RPMI7951 (cell line): ENCODE measurements at places on chromosomes 5 and 9. TPM values are rescaled to one million over a fixed set of nuclear protein-coding genes. Genes with fewer than 3 reads are reported as not detected.

The ENHO gene
- total RNA-seq = 0.29 and 0.48 TPM in 2 replicates

DNA sequence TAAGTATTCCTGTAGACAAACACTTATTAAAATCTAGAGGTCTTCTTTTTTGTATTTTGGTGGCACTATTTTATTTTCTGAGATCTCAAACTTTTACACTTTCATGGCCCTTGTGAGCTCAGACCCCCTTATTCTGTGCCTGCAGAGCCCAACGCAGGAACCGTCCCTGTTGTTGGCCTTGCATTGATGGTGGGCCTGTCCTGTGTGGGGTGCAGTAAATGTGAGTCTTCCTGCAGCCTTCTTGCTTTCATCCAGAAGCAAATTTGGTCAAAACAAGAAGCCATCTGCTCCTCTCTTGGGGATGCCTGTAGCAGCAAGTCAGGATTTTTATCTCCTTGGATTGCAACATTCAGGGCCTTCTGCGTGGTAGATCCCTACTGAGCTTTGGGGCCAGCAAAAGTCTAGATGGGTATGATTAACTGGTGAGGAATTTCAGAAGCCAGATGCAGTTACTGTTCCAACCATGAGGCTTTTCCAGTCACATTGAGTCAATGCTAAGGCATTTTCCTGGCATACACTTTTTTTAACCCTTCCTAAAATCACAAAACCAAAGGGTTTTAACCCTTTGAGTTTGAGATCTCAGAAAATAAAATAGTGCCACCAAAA lies 31.7 kb downstream of the BASP1 start:
- DNase-seq = peak; percentile 96

DNA sequence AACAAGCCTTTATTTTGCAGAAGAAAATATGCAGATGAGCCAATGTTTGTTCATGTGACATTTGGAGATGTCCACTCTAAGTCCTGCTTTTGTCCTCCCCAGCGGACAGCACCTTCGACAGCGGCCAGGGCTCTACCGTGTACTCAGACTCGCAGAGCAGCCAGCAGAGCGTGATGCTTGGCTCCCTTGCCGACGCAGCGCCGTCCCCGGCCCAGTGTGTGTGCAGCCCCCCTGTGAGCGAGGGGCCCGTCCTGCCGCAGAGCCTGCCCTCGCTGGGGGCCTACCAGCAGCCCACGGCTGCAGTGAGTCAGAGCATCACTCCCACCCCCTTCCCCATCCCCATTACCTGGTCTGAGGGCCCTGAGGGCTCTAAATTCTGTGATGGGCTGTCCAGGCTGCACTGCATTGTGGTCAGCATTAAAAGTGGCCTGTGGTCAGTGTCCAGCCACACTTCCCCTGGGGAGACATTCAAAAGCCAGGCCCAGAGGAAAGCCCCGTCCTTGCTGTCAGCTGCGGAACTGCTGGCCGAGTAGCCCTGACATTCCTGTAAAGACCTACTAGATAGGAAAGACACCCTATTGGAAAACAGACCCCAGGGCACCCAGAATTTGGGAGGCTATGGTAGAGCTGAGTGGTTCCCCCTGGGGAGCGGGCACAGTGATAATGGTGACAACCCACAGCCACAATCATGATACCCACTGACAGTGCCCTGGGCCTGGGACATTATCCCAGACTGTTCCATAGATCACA lies 69.0 kb downstream of the WNK2 start:
- DNase-seq = no peak

The SUSD3 gene
- 0.72 TPM in 1 of 2 replicates, not detected in the other for total RNA-seq

DNA sequence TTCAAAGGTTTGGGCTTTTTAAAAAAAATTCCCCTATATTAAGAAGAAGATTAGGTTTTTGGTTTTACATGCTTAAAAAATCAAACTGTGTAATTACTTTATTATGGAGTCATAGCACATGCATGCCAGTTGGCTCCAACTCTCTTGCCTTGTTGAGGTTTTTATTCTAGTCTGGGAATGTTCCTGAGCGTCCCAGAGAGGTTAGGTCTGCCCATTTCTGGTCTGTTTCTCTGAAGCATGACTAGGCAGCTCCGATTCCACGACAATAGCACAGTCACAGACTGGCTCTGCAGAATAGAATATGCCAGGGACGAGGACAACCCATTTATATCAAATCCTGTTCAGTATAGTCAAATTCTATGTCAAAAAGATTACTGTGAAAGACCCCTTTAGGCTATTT lies 217.0 kb downstream of the PCSK5 start:
- no peak for DNase-seq

GRCh38 chr9:34386656-34387055 lies 10.0 kb upstream of the MYORG start:
- no peak for DNase-seq

- DNase-seq = no peak
Observed at GRCh38 chr5:19169426-19169825, 818.6 kb downstream of the CDH18 start.

DNA sequence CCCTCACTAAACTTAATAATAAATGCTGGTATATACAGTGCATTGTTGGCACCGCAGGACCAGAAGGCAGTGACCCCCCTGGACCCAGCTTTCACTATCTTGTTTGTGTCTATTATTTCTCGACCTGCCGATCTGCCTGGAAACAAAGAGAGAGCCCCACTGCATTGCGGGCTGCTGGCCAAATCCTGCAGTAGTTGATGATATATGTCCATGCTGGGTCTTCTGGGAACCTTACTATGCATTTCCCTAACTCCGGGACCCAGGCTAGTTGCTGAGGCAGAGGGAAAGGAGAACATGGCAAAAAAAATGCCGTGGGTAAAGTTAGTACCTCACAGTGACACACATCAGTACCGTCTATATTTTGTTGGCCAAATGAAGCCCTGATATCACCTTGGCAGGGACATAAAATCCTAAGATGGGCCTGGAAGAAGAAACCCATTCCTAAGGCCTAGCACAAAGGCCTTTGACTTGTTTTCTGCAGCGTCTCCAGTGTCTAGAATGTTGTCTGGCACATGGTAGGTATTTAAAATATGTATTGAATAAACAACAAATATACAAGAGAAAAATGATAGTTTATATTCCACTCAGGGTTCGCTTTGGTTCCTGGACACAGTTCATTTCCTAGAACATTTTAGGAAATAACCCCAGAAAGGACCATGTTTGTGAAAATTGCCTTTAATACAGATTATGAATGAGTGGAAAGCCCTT lies 46.1 kb downstream of the NMUR2 start:
- DNase-seq = no peak

The F12 gene
- 0.12 and 0.59 TPM in 2 replicates for total RNA-seq

- DNase-seq = no peak
Observed at GRCh38 chr9:25702536-25702935, 24.3 kb upstream of the TUSC1 start.

GRCh38 chr5:132915681-132916080 lies 42.2 kb downstream of the LEAP2 start:
- peak; percentile 9 for DNase-seq

DNA sequence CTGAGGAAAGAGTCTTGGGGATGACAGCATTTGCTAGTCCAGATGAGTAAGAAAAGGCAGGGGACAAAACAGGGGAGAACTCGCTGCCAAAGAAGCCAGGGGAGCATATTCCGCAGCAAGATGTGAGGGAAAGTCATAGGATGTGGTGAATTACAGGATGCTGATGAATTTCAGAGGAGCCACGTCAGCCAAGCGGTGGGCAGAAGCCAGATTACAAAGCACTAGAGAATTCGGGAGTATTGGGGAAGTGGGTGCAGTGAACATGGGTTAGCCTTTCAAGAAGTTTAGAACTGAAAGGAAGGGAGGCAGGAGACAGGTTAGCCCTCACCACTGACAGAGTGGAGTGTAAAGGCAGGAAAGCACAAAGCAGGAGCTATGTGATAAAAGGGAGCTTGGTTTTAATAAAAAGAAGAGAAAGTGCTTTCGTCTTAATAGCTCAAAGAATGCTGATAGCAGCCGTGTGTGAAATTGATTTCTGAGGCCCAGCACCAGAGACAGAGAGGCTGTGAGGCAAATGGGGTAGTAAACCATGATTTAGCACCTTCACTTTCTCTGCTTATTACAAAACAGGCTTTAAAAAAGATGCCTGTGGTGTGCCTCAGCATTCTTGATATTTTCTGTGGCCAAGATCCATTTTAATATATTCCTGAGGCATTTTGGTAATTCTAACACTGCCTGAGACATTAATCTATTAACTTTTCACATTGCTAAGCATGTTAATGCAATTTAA lies 16.9 kb downstream of the ADAMTSL1 start:
- peak; percentile 99 for DNase-seq

DNA sequence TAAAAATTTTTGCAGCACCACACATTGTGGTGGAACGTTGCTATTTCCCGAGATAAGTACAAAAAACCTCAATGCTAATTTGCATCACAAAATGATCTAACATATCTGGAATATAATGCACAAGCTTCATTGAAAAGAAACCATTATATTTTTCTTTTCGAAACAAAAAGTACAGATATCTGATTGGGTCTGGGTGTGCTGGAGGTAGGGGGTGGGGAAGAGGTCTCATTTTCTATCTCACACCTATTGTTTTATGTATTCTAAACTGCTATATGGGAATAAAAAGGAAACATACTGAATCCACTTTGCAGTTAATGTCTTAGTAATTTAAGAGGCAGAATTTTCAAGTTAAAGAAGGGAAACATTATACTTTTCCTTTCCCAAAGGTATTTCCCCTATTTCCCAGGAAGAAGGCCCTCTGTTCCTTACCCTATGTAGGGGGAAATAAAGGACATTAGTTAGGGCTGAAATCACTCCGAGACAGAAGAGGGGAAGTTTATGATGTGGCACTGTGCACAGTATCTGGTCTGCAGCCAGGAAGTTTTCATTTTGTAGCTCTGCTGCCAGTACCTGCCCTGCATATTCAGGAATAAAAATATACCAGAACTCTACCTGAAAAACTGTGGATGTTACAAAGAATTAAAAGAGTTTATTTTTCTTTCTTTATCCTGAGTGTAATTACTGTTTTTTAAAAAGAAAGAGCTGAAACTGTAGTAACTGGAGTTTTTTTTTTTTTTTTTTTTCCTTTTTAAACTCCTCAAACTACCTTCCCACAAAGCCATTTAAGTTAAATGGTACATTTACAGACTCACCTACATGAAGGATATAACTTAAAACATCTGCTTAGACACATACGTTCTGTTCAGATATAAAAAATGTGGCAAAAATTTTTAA lies 7.4 kb downstream of the MEF2C start:
- DNase-seq = peak; percentile 43

DNA sequence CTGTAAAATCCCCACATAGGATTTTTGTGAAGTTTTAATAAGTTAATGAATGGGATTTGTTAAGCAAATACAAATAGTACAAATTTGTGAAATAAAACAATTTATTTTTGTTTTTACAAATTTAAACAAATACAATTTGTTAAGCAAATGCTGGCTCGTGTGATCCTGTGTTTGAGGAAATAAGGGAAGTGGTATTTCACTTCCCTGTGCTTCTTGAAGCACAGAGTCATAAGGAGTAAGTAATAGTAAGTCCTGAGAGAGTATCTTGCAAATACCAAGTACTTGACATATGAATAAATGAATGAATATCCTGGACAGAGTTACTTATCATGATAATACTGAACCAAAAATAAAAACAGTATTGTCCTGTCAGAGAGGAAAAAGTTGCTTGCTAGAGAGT lies 9.1 kb downstream of the SMIM3 start:
- DNase-seq = no peak

- DNase-seq = no peak
Observed at GRCh38 chr5:124161266-124161665, 585.2 kb downstream of the ZNF608 start.

The MRPS30 gene
- 43.1 and 51.9 TPM in 2 replicates for total RNA-seq

The IL13 gene
- total RNA-seq = not detected in 2 replicates

The STPG3 gene
- not detected in 2 replicates for total RNA-seq

GRCh38 chr5:52013523-52013922 lies 630.3 kb downstream of the ISL1 start:
- no peak for DNase-seq
